NCI-H2171 treated with DMSO at 0.1 percent for 48 hours (cell line): ENCODE measurements at places on chromosomes 7 and 10.
A peak's percentile ranks its signal among the peaks of the same experiment; 100 is the strongest.

DNA sequence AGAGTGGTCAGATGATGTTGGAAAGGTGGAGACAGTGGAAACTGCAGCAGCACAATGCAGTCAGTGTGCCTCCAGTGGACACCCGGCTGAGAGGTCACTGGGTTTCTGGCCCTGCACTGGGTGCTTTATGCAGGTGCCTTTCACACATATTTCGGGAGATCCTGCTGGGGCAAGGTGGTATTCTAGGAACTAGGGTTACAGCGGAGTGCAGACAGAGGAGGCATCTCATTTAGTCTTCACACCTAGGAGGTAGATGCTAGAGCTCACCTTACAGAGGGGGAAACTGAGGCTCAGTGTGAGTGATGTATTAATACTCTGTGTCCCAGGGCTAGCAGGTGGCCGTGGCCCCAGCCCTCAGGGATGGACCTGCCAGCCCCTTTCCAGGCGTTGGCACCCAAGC lies 103.9 kb upstream of the KCTD7 start:
- DNase-seq = no peak

DNA sequence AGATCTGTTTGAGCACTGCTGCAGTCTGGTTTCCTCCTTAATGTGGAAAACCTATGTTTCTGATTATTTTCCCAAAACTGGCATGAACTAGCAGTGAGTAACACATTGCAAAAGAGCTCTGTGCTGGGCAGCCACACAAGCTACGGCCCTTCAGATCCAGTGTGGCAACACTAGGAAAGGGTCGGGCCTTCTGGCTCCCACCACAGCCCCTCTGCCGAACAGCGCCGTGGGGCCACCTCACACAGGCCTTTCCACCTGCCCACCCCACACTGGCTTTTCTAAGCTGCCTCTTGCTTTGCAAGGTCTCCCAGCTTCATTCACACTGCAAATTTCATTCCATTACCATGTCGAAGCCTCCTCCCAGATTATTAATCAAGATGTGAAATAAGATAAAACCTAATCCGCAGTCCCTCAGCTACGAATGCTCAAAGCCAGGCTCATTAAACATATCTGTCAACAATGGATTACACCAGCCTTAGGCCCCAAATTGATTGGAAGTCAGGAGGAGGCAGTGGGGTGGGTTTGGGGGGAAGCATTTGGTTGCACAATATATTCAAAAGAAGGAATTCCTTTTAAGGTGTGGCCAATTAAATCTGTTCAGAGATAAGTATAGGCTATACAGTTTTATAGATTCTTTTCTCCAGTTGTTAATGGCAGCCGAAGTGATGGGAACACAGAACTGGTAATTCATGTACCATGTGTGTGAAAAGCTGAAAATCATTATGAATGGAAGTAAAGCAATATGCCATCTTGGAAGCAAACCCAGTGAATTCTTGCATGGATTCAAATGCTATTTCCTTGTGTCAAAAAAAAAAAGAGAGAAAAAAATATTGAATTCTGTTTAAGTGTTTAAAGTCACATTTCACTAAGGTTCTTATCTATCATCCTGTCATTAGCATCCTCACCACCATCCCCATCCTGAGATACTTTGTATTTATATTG lies 223.7 kb downstream of the MTERF1 start:
- DNase-seq = no peak

GRCh38 chr7:26157520-26158105 lies 5.6 kb downstream of the NFE2L3 start:
- no peak for DNase-seq

DNA sequence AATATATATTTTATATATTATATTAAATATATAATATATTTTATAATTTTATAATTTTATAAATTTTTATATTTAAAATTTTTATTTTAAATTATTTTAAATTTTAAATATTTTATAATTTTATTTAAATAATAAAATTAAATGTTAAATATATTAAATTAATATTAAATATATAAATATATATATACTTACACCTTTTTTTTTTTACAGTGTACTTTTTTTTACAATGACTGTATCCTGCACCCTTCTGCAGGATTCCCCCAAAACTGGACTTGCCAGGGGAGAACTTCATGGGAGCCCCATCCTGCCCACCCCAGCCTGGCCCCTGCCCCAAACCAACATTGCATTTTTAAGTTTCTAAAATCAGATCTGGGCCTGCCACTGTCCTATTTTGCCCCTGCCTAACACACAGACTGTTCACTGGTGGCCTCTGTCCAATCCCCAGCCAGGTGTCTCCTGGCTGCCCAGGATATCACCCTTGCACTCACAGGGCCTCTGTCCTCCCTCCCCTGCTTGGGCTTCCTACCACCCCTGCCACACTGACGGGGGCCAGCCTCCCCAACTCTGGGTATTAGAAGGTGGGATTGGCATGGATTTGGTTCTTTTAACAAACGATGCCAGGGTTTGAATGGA lies 138.0 kb downstream of the ADCY1 start:
- no peak for DNase-seq

DNA sequence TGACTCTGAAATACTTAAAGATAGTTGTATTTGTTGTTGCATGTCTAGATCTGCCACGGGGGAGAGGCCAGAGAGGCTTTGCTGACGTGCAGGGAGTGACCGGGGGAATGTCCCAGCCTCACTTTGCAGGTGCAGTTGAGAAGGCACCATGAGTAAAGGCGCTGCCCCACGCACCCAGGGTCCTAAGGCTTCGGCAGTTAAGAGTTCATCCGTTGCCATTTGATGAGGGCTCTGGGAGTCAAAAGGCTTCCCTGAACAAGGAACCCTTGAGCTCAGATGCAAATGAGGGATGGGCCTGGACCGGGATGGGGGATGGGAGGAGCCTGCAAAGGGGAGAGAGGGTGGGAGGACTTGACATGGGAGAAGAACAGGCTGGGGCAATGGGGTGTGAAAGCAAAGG lies 20.4 kb downstream of the PPP2R2D start:
- DNase-seq = no peak

DNA sequence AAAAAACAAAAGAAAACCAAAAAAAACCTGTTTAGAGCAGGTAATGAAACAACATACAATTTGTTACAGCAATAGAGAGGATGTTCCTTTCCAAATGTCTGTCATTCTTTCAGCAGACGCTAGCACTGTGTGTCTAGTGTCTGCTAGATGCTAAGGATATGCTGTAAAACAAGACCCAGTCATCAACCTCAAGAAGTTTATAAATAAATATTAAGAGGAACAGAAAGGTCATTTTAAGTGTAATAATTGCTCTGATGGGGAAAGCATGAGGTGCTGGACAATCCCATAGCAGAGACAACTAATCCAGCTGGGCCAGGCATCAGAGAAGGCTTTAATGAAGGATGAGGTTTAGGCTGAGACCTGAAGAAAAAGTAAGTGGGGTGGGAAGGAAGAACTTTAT lies 23.3 kb upstream of the ASCC1 start:
- no peak for DNase-seq

DNA sequence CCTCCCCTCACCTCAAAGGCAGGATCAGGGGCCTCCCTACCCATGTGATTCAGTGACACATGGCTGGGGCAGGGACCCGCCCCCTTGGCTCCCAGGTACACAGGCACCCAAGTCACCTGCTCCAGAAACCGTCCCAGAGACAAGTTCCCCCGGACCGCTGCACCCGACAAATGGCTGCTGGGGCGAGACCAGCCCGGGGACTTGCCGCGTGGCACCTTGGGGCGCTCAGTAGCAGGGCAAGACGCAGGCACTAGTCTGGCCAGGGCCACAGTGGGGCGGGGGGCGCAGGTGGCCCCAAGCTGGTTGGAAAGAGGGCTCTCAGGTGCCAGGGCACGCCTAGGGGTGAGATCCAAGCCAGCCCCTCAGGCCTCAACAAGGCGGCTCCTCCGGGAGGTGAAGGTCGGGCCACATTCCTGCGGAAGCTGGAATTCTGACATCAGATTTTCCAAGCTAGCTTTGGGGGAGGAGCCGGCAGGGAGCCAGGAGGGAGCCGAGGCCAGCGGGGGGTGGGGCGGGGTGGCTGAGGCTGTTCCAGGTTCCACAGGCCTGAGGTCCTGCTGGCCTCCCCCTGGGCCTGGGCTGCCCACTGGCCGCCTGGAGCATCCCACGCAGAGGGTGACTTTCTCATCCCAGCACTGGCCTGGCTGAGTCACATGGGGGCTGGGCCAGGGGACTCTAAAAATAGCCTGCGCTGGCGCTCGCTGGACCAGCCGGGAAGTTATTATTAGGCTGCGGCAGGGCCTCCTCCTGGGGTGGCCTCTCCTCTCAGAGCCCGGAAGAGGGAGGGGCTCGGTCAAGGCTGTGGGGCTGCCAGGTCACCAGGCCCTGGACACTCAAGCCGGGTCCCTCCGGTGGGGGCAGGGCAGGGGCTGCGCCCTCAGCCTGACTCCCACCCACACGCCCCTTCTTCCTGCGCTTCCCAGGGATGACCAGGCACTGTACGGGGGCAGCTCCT lies 20.5 kb upstream of the INPP5A start:
- no peak for DNase-seq

- no peak for DNase-seq
These were observed 10.4 kb downstream of the NXPH1 start for GRCh38 chr7:8443576-8444467.

GRCh38 chr7:70778585-70778984 lies 353.4 kb upstream of the GALNT17 start:
- DNase-seq = no peak

GRCh38 chr7:150396426-150396825 lies 17.3 kb downstream of the ZNF775 start:
- no peak for DNase-seq

GRCh38 chr10:123154711-123155505 lies 706 bp downstream of the BUB3 start:
- peak; percentile 33 for DNase-seq

- DNase-seq = no peak
These were observed 80.9 kb upstream of the TFEC start for GRCh38 chr7:116111475-116111874.

DNA sequence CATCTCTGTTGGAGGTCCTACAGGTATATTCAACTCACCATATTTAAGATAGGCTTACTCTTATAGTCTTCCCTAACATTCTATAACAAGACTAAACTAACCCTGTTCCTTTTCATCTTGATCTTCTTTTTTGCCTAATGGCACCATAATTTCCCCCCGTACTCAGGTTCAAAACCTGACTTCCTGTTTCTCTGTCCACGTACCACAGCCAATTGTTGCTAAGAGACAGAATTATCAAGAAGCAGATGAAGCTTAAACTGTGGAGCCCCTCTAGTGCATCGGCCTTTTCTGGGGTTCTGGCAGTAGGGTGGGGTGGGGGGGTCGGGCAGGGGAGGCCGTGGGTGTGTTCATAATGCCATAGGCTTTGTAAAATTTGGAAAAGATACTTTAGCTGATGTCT lies 109.2 kb downstream of the EVX1 start:
- DNase-seq = no peak

DNA sequence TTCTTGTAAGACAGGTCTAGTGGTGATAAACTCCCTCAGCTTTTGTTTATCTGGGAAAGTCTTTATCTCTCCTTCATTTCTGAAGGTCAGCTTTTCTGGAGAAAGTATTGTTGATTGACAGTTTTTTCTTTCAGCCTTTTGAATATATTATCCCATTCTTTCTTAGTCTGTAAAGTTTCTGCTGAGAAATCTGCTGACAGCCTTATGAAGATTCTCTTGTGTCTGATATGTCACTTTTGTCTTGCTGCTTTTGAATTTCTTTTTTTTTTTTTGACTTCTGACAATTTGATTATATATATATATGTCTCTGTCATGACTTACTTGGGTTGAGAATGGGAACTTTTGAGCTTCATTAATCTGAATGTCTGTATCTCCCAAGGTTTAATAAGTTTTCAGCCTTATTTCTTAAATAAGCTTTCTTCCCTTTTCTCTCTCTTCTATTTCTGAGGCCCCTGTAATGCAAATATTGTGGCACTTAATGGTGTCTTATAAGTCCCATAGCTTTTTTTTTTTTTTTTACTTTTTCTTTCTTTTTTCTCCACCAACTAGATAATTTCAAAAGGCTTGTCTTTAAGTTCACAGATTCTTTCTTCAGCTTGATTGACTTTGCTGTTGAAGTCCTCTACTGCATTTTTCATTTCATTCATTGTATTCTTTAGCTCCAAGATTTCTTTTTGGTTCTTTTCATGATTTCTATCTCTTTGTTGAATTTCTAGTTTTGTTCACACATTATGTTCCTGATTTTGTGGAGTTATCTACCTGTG lies 81.4 kb upstream of the IL6 start:
- no peak for DNase-seq

GRCh38 chr10:30018496-30018895 lies 40.9 kb downstream of the JCAD start:
- DNase-seq = no peak

- DNase-seq = no peak
These were observed 105.1 kb upstream of the ANLN start for GRCh38 chr7:36284456-36285090.

GRCh38 chr7:75914655-75915415 lies at the start of gene POR:
TSS of gene POR (plus strand) at chr7:75915155. CDS start at chr7:75954002, 38,847 bp downstream.
- DNase-seq = peak; percentile 79

- DNase-seq = no peak
These were observed 21.9 kb downstream of the DPY19L1 start for GRCh38 chr7:35015346-35015859.

DNA sequence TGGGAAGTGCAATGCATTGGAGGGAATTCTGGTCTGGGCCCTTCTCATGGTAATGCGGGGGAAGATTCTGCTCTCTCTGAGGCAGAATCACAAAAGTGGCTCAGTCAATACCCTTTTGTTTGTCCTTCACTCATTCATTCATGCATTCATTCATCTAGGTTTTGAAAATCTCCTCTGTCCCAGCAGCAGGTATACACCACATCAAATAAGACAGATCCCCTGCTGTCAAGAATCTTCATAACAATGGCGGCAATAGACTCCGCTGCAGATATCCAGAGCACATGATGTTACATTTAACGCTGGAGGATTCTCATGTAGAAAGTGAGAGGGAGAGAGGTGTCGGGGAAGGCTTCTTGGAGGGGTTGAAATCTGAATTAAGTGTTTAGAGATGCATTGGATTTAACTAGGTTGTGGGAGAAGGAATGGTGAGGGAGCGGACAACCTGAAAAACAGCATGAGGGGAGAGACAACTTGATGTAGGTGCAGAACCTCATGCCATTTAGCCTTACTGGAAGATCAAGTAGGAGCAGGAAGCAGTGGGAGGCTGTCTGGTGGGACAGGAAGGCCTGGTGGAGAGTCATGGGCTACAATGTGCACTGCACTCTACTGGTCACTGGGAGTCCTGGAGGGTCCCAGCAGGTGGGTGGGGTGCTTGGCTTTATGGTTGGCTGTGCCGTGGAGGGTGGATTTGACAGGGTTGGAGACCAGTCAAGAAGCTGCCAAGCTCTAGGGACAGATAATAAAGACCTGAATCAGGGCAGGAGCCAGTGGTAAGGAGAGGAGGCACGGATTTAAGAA lies 5.2 kb upstream of the FAM180A start:
- DNase-seq = no peak

DNA sequence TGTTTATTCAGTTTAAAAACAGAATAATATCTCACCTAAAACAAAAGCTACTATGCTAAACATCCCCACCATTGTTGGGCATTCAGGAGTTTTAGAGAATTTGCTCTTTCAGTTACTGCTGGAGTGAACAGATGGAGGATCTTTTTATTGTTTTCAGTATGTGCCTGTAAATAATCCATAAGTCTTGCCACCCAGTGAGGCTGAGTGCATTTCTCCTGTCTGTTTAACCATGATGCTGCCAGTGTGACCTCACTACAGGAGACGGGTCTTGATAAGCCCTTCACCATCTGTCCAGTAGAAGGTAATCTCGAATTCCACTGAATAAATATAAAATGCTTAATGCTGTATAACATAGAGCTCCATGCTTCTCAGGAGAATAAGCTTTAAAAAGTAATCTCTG lies 430.9 kb downstream of the POM121L12 start:
- peak; percentile 78 for DNase-seq

- DNase-seq = peak; percentile 53
These were observed 49.2 kb downstream of the RASGEF1A start for GRCh38 chr10:43217563-43218205.

- no peak for DNase-seq
These were observed 69.4 kb downstream of the CAMK1D start for GRCh38 chr10:12418725-12419261.
